Upper lobe of left lung (tissue), 6 donors: ENCODE measurements at places on chromosomes 5 and 9.

DNA sequence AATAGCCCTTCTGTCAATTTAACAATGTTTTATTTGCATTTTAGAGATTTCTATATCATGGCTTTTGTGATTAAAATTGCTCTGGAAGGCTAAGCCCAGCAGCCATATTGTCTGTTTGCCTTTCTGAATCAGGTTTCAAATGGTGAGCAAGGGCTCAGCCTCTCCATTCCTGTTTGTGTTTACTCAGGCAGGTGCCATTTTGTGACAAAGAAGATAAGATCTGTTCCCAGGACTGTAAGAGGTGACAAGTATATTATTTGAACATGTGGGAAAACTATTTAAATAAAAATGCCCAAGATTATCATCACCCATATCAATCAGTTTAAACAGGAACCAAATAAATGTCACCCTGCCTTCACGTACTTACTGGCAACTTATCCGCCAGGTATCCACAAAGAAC is 641.3 kb upstream of the KLF4 start:
- no peaks in the 10 kb centered on the region for H3K36me3 ChIP-seq
- DNase-seq, result no peak
- no peaks in the 10 kb centered on the region for H3K4me1 ChIP-seq

GRCh38 chr5:174760721-174761120 is 36.3 kb downstream of the MSX2 start:
- H3K4me1 ChIP-seq, result no peaks in the 10 kb centered on the region
- no peak for DNase-seq
- H3K27ac ChIP-seq, result no peak overlapping the region
- H3K36me3 ChIP-seq, result no peaks in the 10 kb centered on the region
- H3K4me3 ChIP-seq, result no peak overlapping the region

- H3K4me1 ChIP-seq, result no peaks in the 10 kb centered on the region
- H3K4me3 ChIP-seq, result no peak overlapping the region
- DNase-seq, result no peak
- no peak overlapping the region for H3K27ac ChIP-seq
- H3K36me3 ChIP-seq, result no peaks in the 10 kb centered on the region
These were observed 215.7 kb downstream of the ATPSCKMT start for GRCh38 chr5:10034001-10034400.

DNA sequence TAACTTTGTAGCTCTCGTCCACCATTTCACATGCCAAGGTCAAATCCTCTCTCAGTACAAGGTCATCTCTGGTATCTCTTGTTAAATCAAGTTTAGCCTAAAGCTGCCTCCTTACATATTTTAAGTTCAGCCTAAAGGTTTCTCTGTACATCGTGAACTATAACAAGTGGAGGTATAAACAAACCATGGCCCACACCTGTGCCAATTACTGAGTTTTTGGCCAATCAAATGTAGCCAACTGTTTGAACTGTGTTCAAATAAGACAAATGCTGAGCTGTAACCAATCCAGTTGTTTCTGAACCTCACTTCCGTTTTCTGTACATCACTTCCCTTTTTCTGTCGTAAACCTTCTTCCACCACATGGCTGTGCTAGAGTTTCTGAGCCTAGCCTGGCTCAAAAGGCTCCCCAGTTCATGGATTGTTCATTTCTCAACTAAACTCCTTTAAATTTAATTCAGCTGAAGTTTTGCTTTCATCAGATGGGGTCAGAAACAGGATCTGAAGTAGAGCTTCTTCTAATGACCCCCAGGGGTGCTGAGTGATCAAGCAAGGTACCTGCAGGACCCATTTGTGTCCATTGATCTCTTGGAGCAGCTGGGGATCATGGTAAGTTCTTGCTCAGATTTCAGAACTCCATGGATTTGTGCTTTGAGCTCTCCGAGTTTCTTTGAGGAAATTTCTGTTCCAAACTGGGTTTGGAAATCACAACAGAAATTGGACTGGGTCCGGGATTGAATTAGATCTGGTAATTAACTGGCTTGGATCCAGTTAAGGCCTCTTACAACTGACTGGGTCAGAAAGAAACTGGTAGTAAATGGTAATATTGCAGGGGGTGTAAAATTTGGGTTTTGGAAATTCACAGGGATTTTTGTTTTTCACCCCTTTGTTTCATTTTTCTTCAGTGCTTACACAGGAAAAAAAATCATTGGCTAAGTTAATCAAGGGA is 11.0 kb upstream of the NANS start:
- H3K36me3 ChIP-seq, result no peaks in the 10 kb centered on the region
- H3K4me3 ChIP-seq, result no peak overlapping the region
- H3K27me3 ChIP-seq, result no peaks in the 10 kb centered on the region
- H3K4me1 ChIP-seq, result no peaks in the 10 kb centered on the region
- no peak overlapping the region for H3K27ac ChIP-seq

GRCh38 chr9:111926421-111926875 is 29.8 kb downstream of the UGCG start:
- no peak for DNase-seq
- H3K36me3 ChIP-seq, result peaks cover 17% of the 10 kb centered on the region
- H3K27ac ChIP-seq, result no peak overlapping the region
- H3K4me3 ChIP-seq, result no peak overlapping the region

GRCh38 chr5:117488976-117489500 is 914.4 kb upstream of the SEMA6A start:
- no peak overlapping the region for H3K4me3 ChIP-seq
- DNase-seq, result no peak
- H3K4me1 ChIP-seq, result no peaks in the 10 kb centered on the region
- no peaks in the 10 kb centered on the region for H3K27me3 ChIP-seq
- no peaks in the 10 kb centered on the region for H3K36me3 ChIP-seq

- H3K36me3 ChIP-seq, result no peaks in the 10 kb centered on the region
- DNase-seq, result no peak
- H3K4me3 ChIP-seq, result no peak overlapping the region
- H3K27ac ChIP-seq, result no peak overlapping the region
- no peaks in the 10 kb centered on the region for H3K27me3 ChIP-seq
These were observed 293.1 kb downstream of the PSAT1 start for GRCh38 chr9:78590068-78590467.

DNA sequence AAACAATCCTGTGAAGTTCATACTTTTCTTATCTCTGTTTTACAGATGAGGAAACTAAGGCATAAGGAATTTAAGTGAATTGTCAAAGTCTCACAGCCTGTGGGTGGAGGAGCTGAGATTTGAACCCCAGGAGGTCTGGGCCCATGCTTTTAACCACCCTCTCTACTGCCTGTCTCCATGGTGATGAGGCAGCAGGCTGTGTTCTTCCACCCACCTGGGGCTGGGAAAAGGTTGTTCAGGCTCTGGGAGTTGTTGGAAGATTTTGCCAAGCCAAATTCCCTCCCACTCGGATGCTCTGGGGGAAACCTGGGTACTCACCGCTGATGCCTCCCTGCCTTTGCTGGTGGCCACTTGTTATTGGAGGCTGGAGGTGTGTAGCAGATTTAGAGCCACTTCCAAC is 18.3 kb upstream of the SYNPO start:
- DNase-seq, result no peak
- H3K27ac ChIP-seq, result peak overlapping the region; percentile 45
- H3K27me3 ChIP-seq, result no peaks in the 10 kb centered on the region
- H3K36me3 ChIP-seq, result no peaks in the 10 kb centered on the region
- no peak overlapping the region for H3K4me3 ChIP-seq

GRCh38 chr9:37300620-37301019 is 121.9 kb upstream of the GRHPR start:
- H3K36me3 ChIP-seq, result no peaks in the 10 kb centered on the region
- no peak overlapping the region for H3K27ac ChIP-seq
- no peaks in the 10 kb centered on the region for H3K4me1 ChIP-seq
- H3K4me3 ChIP-seq, result no peak overlapping the region
- no peaks in the 10 kb centered on the region for H3K27me3 ChIP-seq
- no peak for DNase-seq

GRCh38 chr5:128436749-128437188 is 101.3 kb downstream of the FBN2 start:
- no peaks in the 10 kb centered on the region for H3K4me1 ChIP-seq
- H3K36me3 ChIP-seq, result no peaks in the 10 kb centered on the region
- DNase-seq, result no peak
- no peak overlapping the region for H3K27ac ChIP-seq
- no peak overlapping the region for H3K4me3 ChIP-seq
- H3K27me3 ChIP-seq, result no peaks in the 10 kb centered on the region

DNA sequence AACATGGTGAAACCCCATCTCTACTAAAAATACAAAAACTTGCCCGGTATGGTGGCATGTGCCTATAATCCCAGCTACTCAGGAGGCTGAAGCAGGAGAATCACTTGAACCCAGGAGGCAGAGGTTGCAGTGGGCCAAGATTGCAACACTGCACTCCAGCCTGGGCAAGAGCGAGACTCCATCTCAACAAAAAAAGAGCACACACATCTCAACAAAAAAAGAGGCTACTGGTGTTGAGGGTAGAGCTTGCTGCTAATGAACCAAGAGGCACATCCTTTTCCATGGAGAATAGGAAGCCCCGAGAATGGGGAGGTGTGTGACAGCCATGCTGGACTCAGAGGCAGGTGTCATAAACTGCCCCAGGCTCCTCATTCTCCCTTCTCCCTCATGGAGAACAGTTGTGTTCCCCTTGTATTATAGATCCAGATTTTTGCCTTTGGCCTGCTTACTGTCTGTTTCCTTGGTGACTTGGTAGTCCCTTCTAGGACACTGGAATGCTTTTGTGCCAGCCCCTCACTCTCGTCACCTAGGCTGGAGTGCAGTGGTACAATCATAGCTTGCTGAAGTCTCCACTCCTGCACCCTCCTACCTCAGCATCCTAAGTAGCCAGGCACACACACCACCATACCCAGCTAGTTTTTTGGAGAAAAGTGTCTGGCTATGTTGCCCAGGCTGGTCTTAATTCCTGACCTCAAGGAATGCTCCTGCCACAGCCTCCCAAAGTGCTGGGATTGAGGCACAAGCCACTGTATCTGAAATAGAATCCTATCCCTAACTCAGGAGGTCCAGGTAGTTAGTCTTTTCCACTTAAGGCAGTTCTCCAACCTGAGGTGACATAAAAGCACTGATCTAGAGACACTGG is 5.1 kb downstream of the RPL12 start:
- H3K36me3 ChIP-seq, result peaks cover 84% of the 10 kb centered on the region
- H3K27ac ChIP-seq, result no peak overlapping the region
- DNase-seq, result no peak
- peaks cover 23% of the 10 kb centered on the region for H3K4me1 ChIP-seq

- H3K4me3 ChIP-seq, result no peak overlapping the region
- H3K27ac ChIP-seq, result no peak overlapping the region
- no peaks in the 10 kb centered on the region for H3K36me3 ChIP-seq
- no peak for DNase-seq
These were observed 131.4 kb downstream of the MED10 start for GRCh38 chr5:6246820-6247437.

DNA sequence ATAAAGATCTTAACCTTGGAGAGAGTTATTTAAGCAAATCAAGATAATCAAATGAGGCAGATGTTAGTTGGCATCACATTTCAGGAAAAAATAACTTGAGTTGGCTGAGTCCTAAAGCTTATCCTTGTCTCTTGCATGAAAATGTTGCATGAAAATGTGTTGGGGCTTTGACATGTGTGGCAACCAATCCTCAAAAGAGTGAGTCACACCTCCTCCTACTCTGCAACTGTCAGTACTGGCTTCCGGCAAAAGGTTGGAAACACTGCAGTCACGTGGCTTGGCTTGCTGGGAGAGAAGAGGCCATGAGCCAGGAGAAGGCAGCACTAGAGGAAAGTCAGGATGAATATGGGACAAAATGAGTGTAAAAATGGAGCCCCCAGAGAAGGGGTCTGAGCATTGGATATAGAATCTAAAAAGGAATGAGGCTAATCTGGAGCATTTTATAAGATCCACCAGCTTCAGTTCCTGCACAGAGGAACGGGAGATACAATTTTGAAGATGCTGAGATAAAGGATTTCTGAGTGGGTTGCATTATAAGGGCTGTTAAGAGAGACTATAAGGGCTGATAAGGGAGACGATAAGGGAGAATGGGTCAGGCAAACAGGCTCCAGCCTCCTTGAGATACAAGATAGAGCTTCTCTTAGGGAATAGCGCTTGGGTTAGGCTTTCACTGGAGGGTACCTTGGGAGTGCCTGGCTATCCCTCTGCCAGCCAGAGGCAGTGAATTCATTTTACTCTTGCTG is 43.1 kb downstream of the SPATA31D1 start:
- H3K27ac ChIP-seq, result no peak overlapping the region
- no peaks in the 10 kb centered on the region for H3K36me3 ChIP-seq
- no peaks in the 10 kb centered on the region for H3K4me1 ChIP-seq
- H3K27me3 ChIP-seq, result no peaks in the 10 kb centered on the region

DNA sequence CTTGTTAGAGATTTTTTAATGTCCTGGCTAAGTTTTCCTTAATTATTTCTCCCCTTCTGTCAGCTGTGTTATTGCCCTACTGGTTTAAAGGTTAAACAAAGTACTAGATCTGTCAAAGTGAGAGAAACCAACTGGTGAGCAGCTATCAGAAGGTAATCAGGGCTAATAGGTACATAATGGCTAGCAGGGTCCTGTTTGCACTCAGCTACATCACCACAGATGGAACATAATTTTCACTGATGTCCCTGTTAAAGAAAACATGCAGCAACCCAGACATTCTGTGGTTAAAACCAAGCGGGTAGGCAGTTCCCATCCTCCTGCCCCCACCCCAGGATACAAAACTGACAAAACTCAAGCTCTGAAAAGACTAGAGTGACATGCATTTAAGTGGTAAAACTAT is 473.9 kb downstream of the NR2F1-AS1 start:
- H3K27me3 ChIP-seq, result no peaks in the 10 kb centered on the region
- H3K36me3 ChIP-seq, result no peaks in the 10 kb centered on the region
- no peak overlapping the region for H3K27ac ChIP-seq

- H3K4me1 ChIP-seq, result no peaks in the 10 kb centered on the region
- H3K36me3 ChIP-seq, result no peaks in the 10 kb centered on the region
These were observed 509.2 kb downstream of the CDH10 start for GRCh38 chr5:24135536-24135935.

GRCh38 chr9:78939311-78940065 is 632.3 kb upstream of the TLE4 start:
- DNase-seq, result no peak
- no peaks in the 10 kb centered on the region for H3K36me3 ChIP-seq
- no peak overlapping the region for H3K27ac ChIP-seq
- no peaks in the 10 kb centered on the region for H3K4me1 ChIP-seq

- peaks cover 37% of the 10 kb centered on the region for H3K4me1 ChIP-seq
- peak; percentile 88 for DNase-seq
- peak overlapping the region; percentile 84 for H3K4me3 ChIP-seq
These were observed 653 bp upstream of the HNRNPH1 start for GRCh38 chr5:179623906-179624741.

GRCh38 chr5:17852740-17853139 is 218.5 kb downstream of the TAF11L14 start:
- H3K4me1 ChIP-seq, result no peaks in the 10 kb centered on the region
- H3K36me3 ChIP-seq, result no peaks in the 10 kb centered on the region
- H3K27me3 ChIP-seq, result no peaks in the 10 kb centered on the region
- DNase-seq, result no peak
- H3K27ac ChIP-seq, result no peak overlapping the region

- no peaks in the 10 kb centered on the region for H3K27me3 ChIP-seq
- H3K36me3 ChIP-seq, result no peaks in the 10 kb centered on the region
- no peak for DNase-seq
- H3K4me1 ChIP-seq, result peaks cover 3% of the 10 kb centered on the region
- no peak overlapping the region for H3K4me3 ChIP-seq
These were observed 191.7 kb downstream of the FSTL4 start for GRCh38 chr5:133420440-133421301.
